ENCODE measurements at places on chromosomes 6 and 20.

- DNase-seq, result no peak
Observed at GRCh38 chr20:44212792-44213191, 2.2 kb upstream of the OSER1 start.

DNA sequence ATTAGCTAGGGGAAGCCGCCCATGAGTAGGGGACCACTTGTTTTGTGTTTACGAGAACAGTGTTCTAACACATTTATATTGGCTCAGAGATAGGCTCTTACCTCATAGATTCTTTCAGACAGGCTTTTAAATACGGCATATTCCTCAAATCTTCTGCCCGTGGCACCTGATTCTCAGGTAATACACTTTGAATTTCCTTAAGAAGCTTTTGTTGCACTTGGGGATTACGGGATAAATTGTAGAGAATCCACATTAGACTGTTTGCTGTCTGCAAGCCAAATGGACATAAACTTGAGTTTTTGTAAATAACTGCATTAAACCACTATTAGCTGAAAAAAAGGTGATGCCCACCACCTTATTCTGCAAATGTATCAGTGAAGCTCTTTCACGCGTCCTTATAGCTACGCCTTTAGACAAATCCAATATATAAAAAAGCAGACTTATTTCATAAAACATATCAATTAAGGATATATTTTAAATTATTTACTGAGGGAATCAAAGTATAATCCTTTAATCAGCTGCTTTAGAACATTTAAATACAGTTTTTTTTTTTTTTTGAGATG, 14.8 kb downstream of the CYP24A1 start:
- DNase-seq, result no peak

- DNase-seq, result no peak
Observed at GRCh38 chr6:43981363-43981990, 145.8 kb downstream of the MRPL14 start.

- no peak for DNase-seq
Observed at GRCh38 chr20:46984405-46984804, 89.8 kb downstream of the EYA2 start.

GRCh38 chr6:137792160-137793033, 74.7 kb upstream of the TNFAIP3 start:
- no peak for DNase-seq

GRCh38 chr20:63285636-63286615, 7.1 kb upstream of the COL20A1 start:
- DNase-seq, result no peak

GRCh38 chr6:136129365-136129764, 120.7 kb downstream of the MTFR2 start:
- DNase-seq, result no peak

- no peak for DNase-seq
Observed at GRCh38 chr6:41577356-41578216, 31.4 kb downstream of the FOXP4 start.

GRCh38 chr6:76495909-76496308, 423.4 kb upstream of the IMPG1 start:
- no peak for DNase-seq

DNA sequence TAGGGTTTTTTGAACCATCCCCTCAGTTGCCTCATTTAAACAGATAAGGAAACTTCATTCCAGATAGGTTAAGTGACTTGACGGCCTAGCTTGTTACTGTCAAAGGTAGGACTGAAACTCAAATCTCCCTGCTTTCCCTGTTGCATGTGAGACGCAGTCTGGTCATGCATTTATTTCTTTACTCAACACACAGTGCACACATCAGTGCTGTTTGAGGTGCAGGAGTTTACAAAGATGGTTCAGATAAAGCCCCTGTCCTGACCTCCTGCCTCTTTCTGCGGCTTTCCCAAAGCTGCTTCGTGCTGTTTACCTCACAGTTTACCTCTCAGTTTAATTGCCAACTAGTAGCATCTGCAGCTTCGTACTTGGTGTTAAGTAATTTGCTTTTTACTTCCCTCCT, 26.6 kb downstream of the TIAM2 start:
- no peak for DNase-seq

DNA sequence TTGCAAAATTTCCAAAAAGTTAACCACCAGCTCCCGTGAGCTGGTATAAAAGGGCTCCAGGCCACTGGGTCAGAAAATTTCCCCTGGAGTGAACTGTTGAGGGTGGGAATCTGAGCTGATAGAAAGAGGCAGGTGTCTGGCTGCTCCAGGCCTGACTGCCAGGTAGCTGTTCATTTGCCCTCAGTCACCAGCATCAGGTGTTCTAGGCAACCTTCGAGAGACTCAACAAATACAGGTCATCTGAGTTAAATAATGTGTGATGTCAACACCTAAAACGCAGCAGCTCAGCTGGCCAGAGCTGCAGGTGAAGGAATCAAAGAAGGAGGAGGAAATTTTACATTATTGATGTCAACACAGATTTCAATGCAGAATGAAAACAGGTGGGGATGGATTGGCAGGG, 46.7 kb downstream of the KCNK5 start:
- no peak for DNase-seq

- DNase-seq, result no peak
Observed at GRCh38 chr6:5099537-5099936, 14.4 kb downstream of the PPP1R3G start.

Measured in CD4-positive, alpha-beta T cell treated with Interleukin-17A for 4 hours (primary cell).